Endothelial cell of umbilical vein (primary cell): ENCODE measurements at places on chromosomes 11 and 22. TPM values are rescaled to one million over a fixed set of nuclear protein-coding genes. Genes with fewer than 3 reads are reported as not detected.

DNA sequence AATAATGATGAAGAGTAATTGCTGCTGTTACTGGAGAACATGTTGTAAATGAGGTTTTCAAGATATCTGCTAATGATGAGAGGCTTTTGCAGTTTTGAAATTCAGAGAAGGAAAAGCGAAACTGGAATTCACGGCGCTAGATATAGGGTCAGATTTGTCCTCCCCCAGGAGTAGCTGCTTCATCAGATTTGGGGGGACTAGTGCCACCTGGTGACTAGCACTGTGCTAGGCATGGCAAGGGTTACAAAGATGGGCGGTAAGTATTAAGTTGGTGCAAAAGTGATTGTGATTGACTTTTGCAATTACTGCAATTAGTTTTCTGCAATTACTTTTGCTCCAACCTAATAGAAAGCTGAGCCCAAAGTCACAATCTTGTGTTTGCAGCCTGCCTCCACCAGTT lies 879.9 kb upstream of the TENM4 start:
- peaks cover 5% of the 10 kb centered on the region for H3K4me1 ChIP-seq
- DNase-seq: no peak
- H3K27me3 ChIP-seq: no peaks in the 10 kb centered on the region
- no peak overlapping the region for H3K4me3 ChIP-seq

DNA sequence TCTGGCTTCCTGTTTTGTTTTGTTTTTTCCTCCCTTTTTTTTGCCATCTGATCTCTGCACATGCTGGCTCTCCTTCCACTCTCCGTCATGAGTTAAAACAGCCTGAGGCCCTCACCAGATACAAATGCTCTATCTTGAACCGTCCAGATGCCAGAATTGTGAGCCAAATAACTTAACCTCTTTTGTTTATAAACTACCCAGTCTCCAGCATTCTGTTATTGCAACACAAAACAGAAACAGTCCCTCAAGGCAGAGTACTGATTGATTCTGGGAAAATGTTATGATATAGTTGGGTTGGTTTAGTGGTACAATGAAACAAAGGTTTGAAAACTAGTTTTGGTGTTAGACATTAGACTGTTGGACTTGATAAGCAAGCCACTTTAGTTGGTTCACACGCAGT lies 1390.0 kb upstream of the RAG2 start:
- DNase-seq: peak; percentile 66
- H3K4me1 ChIP-seq: peaks cover 25% of the 10 kb centered on the region
- H3K27ac ChIP-seq: no peak overlapping the region
- H3K27me3 ChIP-seq: no peaks in the 10 kb centered on the region
- no peaks in the 10 kb centered on the region for H3K36me3 ChIP-seq

TMEM191C gene
- total RNA-seq: 1.2 and 1.5 TPM in 2 replicates

GRCh38 chr22:25078591-25078990 lies 121.1 kb upstream of the CRYBB3 start:
- H3K4me3 ChIP-seq: no peak overlapping the region
- DNase-seq: no peak
- no peaks in the 10 kb centered on the region for H3K36me3 ChIP-seq

DNA sequence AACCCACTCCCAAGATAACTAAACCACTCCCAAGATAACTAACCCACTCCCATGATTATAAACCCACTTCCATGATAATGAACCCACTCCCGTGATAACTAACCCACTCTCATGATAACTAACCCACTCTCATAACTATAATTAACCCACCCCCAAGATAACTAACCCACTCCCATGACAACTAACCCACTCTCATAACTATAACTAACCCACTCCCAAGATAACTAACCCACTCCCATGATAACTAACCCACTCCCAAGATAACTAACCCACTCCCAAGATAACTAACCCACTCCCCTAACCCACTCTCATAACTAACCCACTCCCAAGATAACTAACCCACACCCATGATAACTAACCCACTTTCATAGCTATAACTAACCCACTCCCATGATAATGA lies 30.1 kb upstream of the CELSR1 start:
- DNase-seq: no peak
- no peaks in the 10 kb centered on the region for H3K4me1 ChIP-seq
- no peaks in the 10 kb centered on the region for H3K27me3 ChIP-seq
- no peaks in the 10 kb centered on the region for H3K36me3 ChIP-seq

SPDYC gene
- total RNA-seq: not detected in 2 replicates

DNA sequence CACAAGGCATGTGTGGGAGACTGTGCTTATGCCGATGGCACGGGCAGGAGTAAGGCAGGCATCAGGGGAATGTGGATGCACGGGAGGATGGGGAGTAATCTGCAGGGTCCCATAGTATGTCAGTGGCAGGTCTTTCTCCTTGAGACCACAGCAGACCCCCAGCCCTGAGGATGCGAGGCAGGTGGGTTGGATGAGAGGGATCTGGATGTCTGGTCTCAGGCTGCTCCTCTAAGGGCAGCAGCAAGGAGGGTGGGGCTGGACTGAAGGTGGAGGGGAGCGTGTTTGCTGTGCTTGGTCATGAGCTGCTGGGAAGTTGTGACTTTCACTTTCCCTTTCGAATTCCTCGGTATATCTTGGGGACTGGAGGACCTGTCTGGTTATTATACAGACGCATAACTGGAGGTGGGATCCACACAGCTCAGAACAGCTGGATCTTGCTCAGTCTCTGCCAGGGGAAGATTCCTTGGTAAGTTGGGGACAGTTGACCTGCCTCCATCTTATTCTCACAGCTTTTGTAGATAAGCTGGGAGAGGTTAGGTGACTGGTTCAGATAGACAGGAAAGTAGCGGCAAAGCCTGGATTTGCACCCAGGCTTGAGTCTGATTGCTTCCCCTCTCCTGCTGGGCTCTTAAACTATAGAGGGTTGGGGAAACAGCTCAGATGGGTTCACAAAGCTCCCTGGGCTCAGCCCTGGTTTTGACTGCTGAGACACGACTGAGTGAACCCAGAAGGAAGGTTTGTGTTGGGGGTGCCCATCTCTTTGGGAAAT lies at the start of gene APOL1:
APOL1 (plus strand) TSS at position 380 of the 769 bp plus-strand sequence. CDS start 1,823 bp downstream, outside the sequence.
- no peak within 1 kb of the TSS for H3K27ac ChIP-seq
- peaks cover 13% of the 10 kb centered on the region for H3K4me1 ChIP-seq
- peak within 1 kb of the TSS; percentile 53 for H3K4me3 ChIP-seq
- H3K36me3 ChIP-seq: no peaks in the 10 kb centered on the region
